ENCODE measurements at places on chromosomes 1 and 21.

DNA sequence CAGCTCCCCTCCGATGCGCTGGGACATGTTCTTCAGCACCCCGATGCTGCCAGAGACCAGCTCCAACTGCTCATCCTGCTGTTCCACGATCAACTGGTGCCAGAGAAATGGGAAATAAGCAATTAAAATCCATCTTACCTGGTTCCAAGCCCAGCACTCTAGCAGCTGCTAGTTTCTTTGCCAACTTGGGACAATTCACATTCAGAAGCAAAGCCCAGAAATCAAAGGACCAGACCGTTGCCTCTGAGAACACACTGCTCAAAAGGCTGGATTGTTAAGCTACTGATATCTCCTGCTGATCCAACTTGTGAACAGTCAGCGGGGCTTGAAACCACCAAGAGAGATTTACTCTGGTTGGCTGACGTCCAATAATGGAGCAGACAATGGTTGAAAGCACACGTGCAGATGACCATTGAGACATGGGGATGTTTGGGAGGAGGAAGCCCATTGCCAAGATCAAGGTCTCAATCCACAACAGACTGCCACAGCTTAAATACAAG is 34.4 kb downstream of the STX6 start:
- H3K4me3 ChIP-seq, result no peak overlapping the region
- H3K4me1 ChIP-seq, result no peaks in the 10 kb centered on the region
- no peak for DNase-seq
- H3K36me3 ChIP-seq, result peaks cover 12% of the 10 kb centered on the region

GRCh38 chr1:227556288-227556687 is 7.1 kb upstream of the ZNF678 start:
- H3K36me3 ChIP-seq, result no peaks in the 10 kb centered on the region
- no peaks in the 10 kb centered on the region for H3K4me1 ChIP-seq
- no peaks in the 10 kb centered on the region for H3K27me3 ChIP-seq
- H3K27ac ChIP-seq, result no peak overlapping the region
- H3K4me3 ChIP-seq, result no peak overlapping the region
- no peak for DNase-seq

GRCh38 chr1:6600410-6601048 is 2.1 kb downstream of the KLHL21 start:
- no peak for DNase-seq
- H3K27ac ChIP-seq, result no peak overlapping the region
- H3K27me3 ChIP-seq, result no peaks in the 10 kb centered on the region
- peak overlapping the region; percentile 40 for H3K4me3 ChIP-seq

- H3K27me3 ChIP-seq, result no peaks in the 10 kb centered on the region
- H3K4me1 ChIP-seq, result no peaks in the 10 kb centered on the region
- DNase-seq, result peak; percentile 29
- H3K36me3 ChIP-seq, result no peaks in the 10 kb centered on the region
Observed at GRCh38 chr1:246280551-246280950, 226.5 kb downstream of the SMYD3 start.

- peak within 1 kb of the TSS; percentile 22 for H3K4me3 ChIP-seq
- H3K27ac ChIP-seq, result peak within 1 kb of the TSS; percentile 13
- no peaks in the 10 kb centered on the region for H3K27me3 ChIP-seq
- H3K36me3 ChIP-seq, result no peaks in the 10 kb centered on the region
- H3K4me1 ChIP-seq, result peaks cover 8% of the 10 kb centered on the region
Observed at GRCh38 chr1:27934818-27935549, at the start of gene SMPDL3B. Gene SMPDL3B, plus strand, starts transcription at chr1:27935000. Its CDS starts 184 bp downstream, at chr1:27935184.

DNA sequence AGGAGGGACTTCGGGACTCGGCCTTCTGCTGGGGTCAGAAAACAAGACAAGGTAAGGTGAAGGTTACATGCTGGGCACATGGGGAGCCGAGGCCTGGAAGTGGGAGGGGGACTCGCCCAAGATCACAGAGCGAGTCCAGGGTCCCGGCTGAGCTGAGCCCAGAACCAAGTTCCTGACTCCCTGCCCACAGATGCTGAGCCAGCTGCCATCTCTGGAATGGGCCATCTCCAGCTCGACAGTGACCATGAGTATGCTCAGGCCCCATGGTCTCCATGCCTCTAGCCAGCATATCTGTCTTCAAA is 26.7 kb upstream of the EDN2 start:
- H3K36me3 ChIP-seq, result no peaks in the 10 kb centered on the region
- H3K4me1 ChIP-seq, result peaks cover 4% of the 10 kb centered on the region
- H3K27me3 ChIP-seq, result no peaks in the 10 kb centered on the region
- H3K4me3 ChIP-seq, result no peak overlapping the region
- no peak overlapping the region for H3K27ac ChIP-seq

DNA sequence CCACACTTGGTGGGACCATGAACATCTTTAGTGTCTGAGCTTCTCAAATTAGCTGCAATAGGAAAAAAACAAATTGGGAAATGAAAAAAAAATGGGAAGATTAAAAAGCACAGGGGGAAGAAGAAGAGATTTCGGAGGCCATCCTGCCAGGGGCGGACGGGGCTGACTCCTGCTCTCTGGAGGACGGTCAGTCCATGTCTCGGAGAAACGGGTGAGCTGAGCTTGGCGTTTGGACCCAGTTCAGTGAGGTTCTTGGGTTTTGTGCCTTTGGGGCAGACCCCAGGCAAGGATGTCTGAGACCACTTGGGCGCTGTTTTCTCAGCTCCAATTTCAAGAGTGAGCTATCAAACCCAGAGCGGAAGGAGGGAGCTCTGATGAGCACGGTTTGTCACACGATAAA is 123.9 kb downstream of the PRDM2 start:
- H3K4me1 ChIP-seq, result no peaks in the 10 kb centered on the region
- H3K4me3 ChIP-seq, result no peak overlapping the region
- no peaks in the 10 kb centered on the region for H3K27me3 ChIP-seq
- no peaks in the 10 kb centered on the region for H3K36me3 ChIP-seq
- no peak overlapping the region for H3K27ac ChIP-seq

DNA sequence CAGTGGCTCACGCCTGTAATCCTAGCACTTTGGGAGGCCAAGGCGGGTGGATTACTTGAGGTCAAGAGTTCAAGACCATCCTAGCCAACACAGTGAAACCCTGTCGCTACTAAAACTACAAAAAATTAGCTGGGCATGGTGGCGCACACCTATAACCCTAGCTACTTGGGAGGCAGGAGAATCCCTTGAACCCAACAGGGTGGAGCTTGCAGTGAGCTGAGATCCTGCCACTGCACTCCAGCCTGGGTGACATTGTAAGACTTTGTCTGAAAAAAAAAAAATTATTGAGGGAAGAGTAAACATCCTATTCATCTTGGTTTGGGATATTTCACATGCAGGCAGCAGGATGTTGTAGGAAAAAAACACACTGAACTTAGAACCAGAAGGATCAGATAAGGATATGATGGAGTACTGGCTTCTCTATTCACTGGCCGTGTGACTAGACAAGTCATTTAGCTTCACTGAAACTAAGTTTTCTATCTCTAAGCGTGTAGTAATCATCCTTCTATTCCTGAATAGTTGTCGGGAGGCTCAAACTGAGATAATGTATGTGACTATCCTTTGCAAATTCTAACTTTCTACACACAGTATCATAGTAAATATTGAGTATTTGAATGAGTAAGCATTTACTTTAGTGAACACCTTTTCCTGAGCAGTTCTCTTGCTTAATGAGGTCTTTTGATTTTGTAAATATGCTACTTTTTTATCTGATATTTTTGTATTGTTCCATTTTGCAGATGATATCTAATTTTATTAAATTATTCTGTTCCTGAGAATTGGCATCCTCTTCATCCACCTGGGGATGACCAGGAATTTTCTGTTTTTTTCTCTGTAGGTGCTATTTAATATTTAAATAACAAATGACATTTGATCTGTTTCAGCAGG is 18.2 kb downstream of the CAP1 start:
- no peak overlapping the region for H3K27ac ChIP-seq
- no peak overlapping the region for H3K4me3 ChIP-seq
- H3K4me1 ChIP-seq, result peaks cover 4% of the 10 kb centered on the region
- H3K36me3 ChIP-seq, result peaks cover 8% of the 10 kb centered on the region
- DNase-seq, result no peak
- H3K27me3 ChIP-seq, result no peaks in the 10 kb centered on the region
